ENCODE measurements at places on chromosomes 1 and 21. TPM values are rescaled to one million over a fixed set of nuclear protein-coding genes. Genes with fewer than 3 reads are reported as not detected.

The PPFIA4 gene
- total RNA-seq, result 4.2 TPM

The PADI1 gene
- total RNA-seq, result not detected

The OSCP1 gene
- 5.8 TPM for total RNA-seq

The S100B gene
- total RNA-seq, result 0.62 TPM

The MYOC gene
- total RNA-seq, result 0.10 TPM

The CYB5RL gene
- 4.6 TPM for total RNA-seq

The PPIAL4G gene
- not detected for total RNA-seq

The TRIM46 gene
- 1.3 TPM for total RNA-seq

The CELA2A gene
- total RNA-seq, result not detected

The LCE6A gene
- total RNA-seq, result not detected

The SLAMF1 gene
- not detected for total RNA-seq

Measured in cardiac ventricle fibroblast (primary cell).